Activated CD4-positive, alpha-beta T cell treated with anti-CD3 and anti-CD28 coated beads, Interleukin-2, amount 50 U/mL, for 4 hours (primary cell): ENCODE measurements at places on chromosomes 7 and 10.

GRCh38 chr7:3451701-3452100 is 150.6 kb downstream of the SDK1 start:
- DNase-seq = no peak

- DNase-seq = no peak
Measured at GRCh38 chr10:131727560-131727959, 173.2 kb upstream of the PPP2R2D start.

DNA sequence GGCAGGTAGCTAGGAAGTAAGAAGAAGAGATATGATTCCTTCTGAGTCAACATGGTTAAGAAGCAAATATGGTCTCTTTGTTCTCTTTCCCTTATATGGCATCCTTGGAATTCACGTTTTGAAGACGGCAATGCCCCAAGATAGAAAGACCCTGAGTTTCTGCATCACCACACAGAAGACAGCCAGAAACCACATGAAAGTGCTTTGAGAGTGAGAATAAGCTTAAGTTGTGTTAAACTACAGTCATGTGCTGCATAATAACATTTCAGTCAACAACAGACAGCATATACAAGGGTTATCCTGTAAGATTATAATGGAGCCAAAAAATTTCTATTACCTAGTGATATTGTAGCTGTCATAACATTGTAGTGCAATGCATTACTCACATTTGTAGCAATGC is 89.9 kb upstream of the STEAP1 start:
- no peak for DNase-seq

- no peak for DNase-seq
Measured at GRCh38 chr7:33904681-33905388, 504 bp upstream of the BMPER start.
